Fibroblast of villous mesenchyme (primary cell): ENCODE measurements at places on chromosomes 16 and 17. TPM values are rescaled to one million over a fixed set of nuclear protein-coding genes. Genes with fewer than 3 reads are reported as not detected.

DNA sequence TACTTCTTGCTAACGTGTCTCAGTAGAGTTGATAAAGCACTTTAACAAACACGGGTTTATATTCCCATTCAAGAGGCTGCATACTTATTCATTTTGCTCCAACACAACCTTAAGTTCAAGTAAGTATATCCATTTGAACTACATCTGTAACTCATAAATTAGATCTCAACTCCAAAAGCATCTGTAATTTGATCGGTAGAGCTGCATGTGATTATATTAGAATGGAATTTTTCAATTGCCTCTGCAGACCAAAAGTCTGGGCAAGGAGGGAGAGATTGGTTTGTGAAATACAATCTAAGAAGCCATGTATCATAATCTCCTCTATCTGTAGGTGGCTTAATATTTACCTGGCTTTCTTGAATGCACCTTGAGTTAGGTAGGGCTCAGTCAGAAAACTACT, 371.0 kb downstream of the RBFOX1 start:
- DNase-seq = no peak

LPO gene
- not detected in 2 replicates for total RNA-seq

DNA sequence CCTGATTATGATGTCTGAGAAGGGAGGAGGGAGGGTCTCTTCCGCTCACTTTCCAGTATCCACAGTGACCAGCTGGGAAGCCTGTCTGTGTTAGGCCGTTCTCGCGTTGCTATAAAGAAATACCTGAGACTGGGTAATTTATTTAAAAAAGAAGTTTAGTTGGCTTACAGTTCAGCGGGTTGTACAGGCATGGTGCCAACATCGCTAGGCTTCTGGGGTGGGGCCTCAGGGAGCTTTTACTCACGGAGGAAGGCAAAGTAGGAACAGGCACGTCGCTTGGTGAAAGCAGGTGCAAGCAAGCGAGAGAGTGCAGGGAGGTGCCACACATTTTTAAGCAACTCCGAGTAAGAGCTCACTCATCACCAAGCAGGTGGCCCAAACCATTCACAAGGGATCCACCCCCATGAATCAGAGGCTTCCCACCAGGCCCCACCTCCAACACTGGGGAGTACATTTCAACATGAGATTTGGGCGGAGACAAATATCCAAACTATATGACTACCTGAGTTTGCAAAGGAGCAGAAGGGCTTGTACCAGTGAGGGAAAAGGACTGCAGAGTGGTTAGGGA, 137.5 kb downstream of the CCDC182 start:
- DNase-seq = no peak

AMZ2 gene
- total RNA-seq = 77.6 and 98.0 TPM in 2 replicates

PRR35 gene
- not detected in 2 replicates for total RNA-seq

GRCh38 chr16:57574086-57574485, 31.6 kb downstream of the ADGRG5 start:
- no peak for DNase-seq

- DNase-seq = no peak
These were observed 189.3 kb downstream of the IRF8 start for GRCh38 chr16:86088287-86088686.

- peak; percentile 13 for DNase-seq
These were observed 303.4 kb downstream of the SLC39A11 start for GRCh38 chr17:72788950-72789585.

- DNase-seq = no peak
These were observed 17.8 kb downstream of the CLUH start for GRCh38 chr17:2693561-2694380.
